ENCODE measurements at places on chromosomes 5 and 9.

GRCh38 chr5:143492783-143493182 lies 89.3 kb upstream of the NR3C1 start:
- DNase-seq: no peak

DNA sequence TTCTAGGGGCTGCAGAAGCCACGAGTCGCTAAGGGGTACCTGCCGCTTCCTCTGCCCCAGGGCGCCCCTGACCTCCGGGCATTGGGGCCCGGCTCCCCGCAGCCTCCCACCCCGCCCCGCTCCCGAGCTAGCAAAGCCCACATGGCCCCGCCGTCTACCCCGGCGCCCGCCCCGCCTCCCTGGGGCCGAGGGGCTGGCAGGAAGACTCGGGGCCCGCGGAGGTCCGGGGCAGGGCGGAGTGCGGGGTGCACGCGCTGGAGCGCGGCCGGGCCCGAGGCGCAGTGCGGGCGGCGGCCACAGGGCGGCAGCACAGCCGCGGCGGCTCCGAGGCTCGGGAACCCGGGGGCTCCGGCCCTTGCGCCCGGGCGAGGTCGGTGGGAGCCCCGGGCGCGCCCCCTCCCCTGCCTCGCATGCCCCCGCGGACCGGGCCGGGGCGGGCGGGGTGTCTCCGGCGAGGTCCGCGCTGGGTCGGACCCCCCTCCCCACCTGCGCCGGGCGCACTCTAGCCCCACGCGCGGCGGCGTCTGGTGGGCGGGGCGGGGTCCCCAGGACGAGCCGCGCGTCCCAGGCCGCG lies 6.7 kb downstream of the NRARP start:
- no peak for DNase-seq

DNA sequence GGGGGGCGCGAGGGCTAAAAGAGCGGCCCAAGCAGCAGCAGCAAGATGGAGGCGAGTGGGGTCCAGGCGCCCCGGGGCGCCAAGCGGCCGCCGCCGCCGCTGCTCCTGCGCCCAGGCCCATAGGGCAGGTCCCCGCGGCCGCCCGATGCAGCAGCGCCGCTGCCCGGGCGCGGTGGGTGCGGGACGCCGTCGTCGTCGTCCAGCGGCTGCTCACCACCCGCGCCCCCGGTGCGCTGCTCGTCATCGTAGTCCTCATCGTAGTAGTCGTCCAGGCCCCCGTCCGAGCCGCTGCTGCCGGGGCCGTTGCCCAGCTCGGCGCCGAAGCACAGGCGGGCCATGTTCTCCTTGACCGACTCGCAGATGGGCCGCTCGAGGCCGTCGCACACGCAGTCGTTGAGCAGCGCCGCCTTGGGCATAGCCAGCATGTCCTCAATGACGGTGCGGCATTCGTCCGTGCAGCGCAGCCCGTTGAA lies 1.5 kb downstream of the GAS1 start:
- no peak for DNase-seq

DNA sequence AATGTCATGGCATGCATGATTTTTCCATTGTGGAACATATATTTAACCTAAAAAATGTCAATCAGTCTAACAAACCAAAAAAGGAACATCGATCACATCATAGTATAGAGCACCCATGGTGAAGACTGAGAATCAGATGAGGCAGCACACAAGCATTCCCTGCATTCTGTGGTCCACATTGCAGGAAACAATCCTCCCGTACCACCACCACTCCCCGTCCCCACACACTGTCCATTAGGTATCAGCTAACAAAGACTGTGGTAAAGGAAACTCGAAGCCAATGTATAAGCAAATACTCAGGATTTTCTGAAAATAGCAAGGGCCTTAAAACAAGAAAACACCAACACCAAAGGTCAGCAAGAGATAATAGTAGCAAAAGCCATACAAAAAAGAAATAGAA lies 1104.4 kb upstream of the SEMA6A start:
- no peak for DNase-seq

DNA sequence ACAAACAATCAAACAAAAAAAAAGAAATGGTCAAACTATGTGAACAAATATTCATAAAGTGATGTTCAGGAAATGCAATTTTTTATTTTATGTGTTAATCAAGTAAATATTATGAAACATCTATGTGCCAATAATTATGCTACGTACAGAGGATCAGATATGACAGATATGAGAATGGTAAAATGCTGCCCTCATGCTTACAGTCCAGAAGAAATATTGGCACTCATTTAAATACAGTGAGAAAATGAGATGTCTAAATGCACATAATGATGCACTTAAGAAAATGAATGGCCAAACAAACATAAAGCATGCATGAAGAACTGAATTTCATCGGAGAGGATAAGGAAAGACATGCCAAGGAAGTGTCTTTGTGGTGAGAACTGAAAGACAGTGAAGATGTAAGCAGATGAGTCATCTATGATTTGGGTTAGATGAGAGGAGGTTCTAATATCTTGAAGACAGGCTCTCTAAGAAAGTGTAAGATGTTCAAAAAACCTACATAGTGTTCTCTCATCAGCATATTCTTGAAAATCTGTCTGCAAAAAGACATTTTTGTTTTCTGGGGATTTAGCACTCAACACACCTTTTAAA lies 1231.1 kb upstream of the ACO1 start:
- DNase-seq: no peak

DNA sequence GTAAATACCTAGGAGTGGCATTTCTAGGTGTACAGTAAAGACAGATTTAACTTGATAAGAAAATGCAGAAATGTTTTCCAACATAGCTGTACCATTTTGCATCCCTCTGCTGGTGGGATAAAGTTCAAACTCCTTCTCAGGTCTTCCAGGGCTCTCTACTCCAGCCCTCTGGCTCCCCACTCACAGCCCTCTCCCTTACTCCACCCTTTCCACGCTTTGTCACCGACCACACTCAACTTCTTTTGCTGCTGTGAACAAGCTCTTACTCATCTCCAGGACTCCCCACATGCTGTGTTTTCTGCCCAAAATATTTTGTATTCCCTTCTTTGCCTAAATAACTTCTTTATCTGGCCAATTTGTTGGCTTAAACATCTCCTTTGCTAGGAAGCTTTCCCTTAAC lies 90.6 kb upstream of the OSMR start:
- DNase-seq: no peak

GRCh38 chr5:147508711-147509040 lies 1.2 kb downstream of the DPYSL3 start:
- DNase-seq: no peak

DNA sequence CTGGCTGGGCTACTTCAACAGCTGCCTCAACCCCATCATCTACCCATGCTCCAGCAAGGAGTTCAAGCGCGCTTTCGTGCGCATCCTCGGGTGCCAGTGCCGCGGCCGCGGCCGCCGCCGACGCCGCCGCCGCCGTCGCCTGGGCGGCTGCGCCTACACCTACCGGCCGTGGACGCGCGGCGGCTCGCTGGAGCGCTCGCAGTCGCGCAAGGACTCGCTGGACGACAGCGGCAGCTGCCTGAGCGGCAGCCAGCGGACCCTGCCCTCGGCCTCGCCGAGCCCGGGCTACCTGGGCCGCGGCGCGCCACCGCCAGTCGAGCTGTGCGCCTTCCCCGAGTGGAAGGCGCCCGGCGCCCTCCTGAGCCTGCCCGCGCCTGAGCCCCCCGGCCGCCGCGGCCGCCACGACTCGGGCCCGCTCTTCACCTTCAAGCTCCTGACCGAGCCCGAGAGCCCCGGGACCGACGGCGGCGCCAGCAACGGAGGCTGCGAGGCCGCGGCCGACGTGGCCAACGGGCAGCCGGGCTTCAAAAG lies 36.9 kb upstream of the TTC1 start:
- no peak for DNase-seq

- no peak for DNase-seq
Observed at GRCh38 chr5:72018143-72018803, 89.0 kb upstream of the MAP1B start.

DNA sequence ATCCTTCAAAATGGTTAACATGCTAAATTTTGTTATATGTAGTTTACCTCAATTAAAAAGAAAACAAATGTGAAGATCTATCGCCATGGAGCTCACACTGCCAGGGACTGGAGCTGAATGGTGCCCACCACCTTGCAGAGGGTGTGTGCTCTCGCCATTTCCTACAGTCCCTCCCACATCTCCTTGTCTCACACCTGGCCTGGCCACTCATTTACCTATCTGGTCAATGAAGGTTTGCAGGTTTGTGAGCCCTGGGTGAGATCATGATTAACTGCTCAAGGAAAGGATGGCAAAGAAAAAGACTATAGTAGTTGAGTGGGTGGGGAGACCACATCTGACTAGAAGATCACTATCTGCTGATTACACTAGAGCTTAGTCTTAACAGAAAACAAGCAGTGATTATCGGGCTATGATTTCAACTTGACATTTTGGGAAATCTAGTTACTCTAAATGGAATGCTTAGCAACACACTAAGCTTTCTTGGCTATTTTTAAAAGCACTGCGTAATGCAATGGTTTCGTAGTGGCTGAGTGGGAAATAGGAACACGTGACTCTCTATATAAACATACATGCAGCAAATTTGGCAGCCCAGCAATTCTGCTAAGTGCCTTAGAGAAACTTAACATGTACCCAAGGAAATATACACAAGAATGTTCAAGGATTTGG lies 27.3 kb downstream of the PUM3 start:
- no peak for DNase-seq

DNA sequence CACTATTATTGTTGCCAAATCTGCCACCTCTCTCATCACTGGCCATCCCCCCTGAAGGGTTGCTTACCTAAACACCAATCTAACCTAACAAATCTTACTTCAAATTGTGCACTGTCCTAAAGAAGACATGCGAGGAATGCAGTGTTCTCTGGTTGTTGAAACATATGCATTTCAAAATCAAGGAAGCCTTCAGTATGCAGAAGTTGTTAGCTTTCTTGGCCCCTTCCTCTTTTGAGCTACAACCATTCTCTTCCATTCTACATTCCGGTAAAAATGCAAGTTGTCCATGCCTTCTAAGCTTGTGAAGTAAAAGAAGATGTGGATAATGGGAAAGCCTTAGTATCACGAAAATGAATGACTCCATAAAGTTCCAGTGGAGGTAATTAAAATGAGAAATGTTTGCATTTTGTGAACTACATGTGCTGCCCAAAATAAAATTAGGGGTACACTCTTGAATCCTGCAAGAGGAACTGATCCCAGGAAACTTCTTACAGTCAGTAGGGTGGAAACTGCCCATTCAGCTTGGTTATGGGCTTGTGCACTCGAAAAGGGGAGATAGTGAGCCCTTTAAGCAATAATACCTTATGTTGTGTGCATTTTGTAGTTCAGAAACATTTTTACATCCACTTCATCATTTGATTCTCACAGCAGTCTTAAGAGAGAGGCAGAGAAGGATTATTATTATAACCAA lies 77.6 kb upstream of the ADRB2 start:
- DNase-seq: peak; percentile 32

- no peak for DNase-seq
Observed at GRCh38 chr9:78325343-78325742, 28.4 kb downstream of the PSAT1 start.

DNA sequence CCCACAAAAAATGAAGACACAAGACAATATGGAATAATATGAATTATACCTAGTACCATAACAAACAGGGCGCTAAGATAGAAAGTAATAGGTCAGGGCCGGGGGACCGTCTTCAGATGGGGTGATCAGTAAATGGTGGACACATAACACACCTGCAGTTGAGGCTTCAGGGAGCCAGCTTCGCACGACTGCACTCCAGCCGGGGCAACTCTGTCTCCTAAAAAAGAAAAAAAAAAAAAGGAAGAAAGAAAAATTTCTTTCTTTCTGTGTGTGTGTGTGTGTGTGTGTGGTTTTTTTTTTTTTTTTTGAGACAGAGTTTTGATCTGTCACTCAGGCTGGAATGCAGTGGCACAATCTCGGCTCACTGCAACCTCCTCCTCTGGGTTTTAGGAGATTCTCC lies 75.0 kb upstream of the HSPA9 start:
- no peak for DNase-seq

- no peak for DNase-seq
Observed at GRCh38 chr5:154714266-154714986, 40.8 kb upstream of the LARP1 start.

DNA sequence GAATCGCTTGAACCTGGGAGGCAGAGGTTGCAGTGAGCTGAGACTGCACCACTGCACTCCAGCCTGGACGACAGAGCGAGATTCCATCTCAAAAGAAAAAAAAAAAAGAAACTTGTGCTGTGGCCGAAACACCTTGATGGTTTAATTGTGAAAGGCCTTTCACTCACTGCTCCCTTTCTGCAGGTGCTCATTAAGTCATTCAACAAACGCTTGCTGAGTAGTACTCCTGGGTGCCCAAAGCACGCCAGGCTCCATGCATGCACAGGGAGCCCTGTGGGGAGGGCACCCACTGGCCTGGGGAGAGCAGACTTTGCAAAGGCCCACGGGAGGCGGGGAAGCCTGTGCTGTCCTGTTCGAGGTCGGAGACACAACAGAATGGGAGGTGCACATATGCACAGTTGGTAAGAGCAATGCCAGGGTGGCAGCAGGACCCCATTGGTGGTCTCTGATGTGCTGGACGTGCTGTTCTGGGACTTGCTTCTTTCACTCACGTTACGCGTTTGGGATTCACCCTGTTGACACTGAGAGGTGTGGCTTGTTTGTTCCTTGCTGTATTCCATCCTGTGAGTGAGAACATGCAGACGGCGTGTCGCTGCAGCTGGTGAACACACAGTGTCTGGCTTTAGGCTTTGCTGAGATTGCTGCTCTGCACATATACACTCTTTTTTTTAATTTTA lies 3.0 kb upstream of the ENTPD2 start:
- no peak for DNase-seq

DNA sequence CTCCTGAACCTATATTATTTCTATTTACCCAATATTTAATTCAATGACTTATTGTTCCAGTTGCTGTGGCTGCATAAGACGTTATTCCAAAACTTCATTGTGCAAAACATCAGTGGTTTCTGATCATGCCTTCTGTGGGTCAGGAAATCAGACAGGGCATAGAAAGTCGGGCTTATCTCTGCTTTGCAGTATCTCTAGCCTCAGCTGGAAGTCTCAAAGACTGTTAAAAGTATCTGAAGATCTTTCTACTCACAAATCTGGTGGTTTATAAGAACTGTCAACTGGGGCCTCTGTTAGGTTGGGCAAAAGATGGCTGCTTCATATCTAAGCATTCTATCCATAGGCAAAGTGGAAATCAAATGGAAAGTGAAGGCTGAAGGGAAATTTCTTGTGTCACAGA lies 687.7 kb upstream of the ARRDC3 start:
- DNase-seq: no peak

- DNase-seq: no peak
Observed at GRCh38 chr5:72505539-72506157, 1.6 kb downstream of the ZNF366 start.

GRCh38 chr5:132840896-132841295 lies 10.4 kb upstream of the SHROOM1 start:
- no peak for DNase-seq

GRCh38 chr5:181088289-181088688 lies 42.7 kb downstream of the OR2V1 start:
- no peak for DNase-seq

GRCh38 chr5:68898951-68899471 lies 194.8 kb upstream of the SLC30A5 start:
- DNase-seq: no peak

DNA sequence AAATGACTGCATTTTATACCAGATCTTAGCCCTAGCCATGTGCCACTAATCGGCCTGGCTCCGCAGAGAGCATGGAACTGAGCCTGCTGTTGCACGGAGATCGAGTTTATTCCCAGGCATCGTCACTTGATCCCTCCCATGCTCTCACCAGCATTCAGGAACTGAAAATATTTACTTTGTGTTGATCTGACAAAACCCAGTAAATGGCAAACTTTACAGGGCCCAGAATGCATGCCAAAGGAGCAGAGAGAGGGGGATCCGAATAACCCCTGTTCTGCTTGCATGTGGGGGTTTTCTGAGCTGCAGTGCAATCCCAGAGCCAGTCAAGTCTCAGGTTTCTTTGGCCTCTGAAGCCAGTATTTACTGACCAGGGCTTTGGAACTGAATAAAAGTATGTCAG lies 87.3 kb downstream of the GAS1 start:
- DNase-seq: no peak
